GM12864 (cell line): ENCODE measurements at places on chromosomes 5 and 9.

DNA sequence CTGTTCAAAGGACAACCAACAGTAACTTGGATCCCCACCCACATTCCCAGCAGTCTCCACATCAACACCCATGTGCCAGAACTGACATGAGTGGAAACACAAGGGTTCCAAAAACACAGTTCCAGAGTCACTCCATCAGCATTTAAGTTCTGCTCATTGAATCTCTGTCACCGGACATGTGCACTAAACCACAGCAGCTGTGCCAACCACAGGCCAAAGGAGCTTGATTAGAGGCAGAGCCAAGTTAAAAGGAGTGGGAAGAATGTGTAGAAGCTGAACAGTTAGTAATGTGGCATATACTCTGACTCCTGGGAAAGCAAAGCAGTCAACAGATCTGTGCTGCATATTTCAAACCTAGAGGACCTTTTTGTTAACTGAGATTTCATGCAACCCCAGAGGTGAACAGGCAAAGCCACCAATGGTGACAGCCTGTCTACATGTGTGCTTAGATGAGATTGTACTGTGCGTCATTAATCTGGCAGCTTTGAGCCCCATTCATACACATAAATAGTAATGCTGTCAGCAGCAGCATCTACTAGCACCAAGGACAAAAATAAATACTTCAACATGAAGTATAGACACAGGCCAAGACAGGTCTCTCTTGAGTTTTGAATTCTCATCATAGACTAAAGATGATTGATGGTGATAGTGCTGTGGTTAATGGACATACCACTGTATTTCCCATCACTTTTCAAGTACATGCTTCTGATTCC lies 16.4 kb upstream of the FST start:
- DNase-seq: no peak

- DNase-seq: no peak
Measured at GRCh38 chr9:81417299-81417675, 272.1 kb downstream of the TLE1 start.

DNA sequence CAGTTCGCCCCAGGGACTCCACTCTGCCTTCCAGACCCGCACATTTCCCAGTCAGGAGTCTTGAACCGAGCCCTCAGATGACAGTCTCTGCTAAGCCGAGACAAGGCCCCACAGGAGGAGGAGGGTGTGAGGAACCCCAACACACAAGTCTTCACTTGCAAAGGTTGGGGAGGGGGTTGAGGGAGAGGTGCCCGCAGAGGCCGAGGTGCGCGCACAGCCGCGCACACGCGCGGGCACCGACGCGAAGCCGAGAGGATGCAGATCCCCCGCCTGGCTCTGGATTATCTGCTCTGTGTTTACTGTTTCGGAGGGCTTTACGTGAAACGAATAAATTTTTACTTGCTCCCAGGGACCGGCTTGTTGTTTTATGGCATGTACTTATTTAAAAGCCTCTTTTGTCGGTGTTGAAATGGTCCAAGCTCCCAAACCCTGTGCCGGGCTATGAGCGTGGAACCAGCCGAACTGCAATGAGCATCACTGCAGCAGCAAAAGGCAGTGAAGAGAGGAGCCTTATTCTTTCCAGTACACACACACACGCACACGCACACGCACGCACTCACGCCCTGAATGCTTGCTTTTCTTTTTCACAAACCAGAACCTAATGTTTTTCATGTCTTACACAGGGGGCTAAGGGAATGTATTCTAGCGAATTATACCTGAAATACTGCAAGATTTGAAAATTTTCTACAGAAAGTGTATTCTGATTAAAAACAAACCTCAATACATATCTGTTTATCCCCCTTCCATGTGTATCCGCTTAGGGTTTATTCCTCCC lies 297.7 kb downstream of the PARP8 start:
- DNase-seq: no peak

DNA sequence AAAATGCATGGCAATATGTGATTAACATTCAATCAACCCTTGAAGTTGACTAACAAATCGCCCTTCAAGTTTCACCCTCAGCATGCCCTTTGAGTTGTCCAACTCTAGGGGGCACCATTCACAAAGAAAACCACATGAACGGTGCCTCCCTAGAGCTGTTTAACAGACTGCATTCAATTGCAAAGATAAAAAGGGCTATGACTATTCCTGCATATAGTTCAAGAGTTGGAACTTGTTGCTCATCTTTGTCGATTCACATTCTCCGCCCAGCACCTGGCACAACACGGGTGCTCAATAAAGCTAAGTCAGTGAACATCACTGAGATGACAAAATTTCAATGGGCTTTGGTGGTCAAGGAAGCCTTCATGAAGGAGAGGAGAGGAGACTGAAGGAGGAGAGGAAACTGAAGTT lies 69.6 kb upstream of the SLC30A5 start:
- peak; percentile 34 for DNase-seq

GRCh38 chr5:109416882-109417281 lies 7.1 kb upstream of the PJA2 start:
- DNase-seq: no peak
